ENCODE measurements at places on chromosomes 5 and 9. TPM values are rescaled to one million over a fixed set of nuclear protein-coding genes. Genes with fewer than 3 reads are reported as not detected.

The GRM6 gene
- not detected for total RNA-seq

The PCDHGB1 gene
- 2.0 TPM for total RNA-seq

The PSMB7 gene
- total RNA-seq: 167 TPM

The GHR gene
- total RNA-seq: 0.05 TPM

The C5orf58 gene
- 0.15 TPM for total RNA-seq

The SARDH gene
- total RNA-seq: 0.13 TPM

The LHX3 gene
- 0.13 TPM for total RNA-seq

The TBCA gene
- 302 TPM for total RNA-seq

The FOXD4 gene
- 0.23 TPM for total RNA-seq

The GALT gene
- total RNA-seq: 42.5 TPM

The MYMK gene
- not detected for total RNA-seq

The LMAN2 gene
- 140 TPM for total RNA-seq

The DIRAS2 gene
- total RNA-seq: 0.03 TPM

The PKD2L2 gene
- not detected for total RNA-seq

The DOCK8 gene
- total RNA-seq: 1.4 TPM

The FYB1 gene
- 0.46 TPM for total RNA-seq

The SLC12A7 gene
- total RNA-seq: 297 TPM

The RFESD gene
- total RNA-seq: 2.2 TPM

The MARCOL gene
- total RNA-seq: not detected

The ASPN gene
- total RNA-seq: not detected

The CCDC171 gene
- total RNA-seq: 1.5 TPM

The OR1Q1 gene
- total RNA-seq: not detected

The SLC22A4 gene
- total RNA-seq: 1.5 TPM

The PLAC8L1 gene
- total RNA-seq: 0.49 TPM

The POU5F2 gene
- total RNA-seq: 0.39 TPM

The KCNMB1 gene
- total RNA-seq: not detected

The SIT1 gene
- total RNA-seq: not detected

The NTNG2 gene
- total RNA-seq: 5.1 TPM

The SAPCD2 gene
- 18.4 TPM for total RNA-seq

The SOX30 gene
- not detected for total RNA-seq

The TNFSF8 gene
- 0.15 TPM for total RNA-seq

The IL17B gene
- total RNA-seq: not detected

The LMX1B gene
- total RNA-seq: 2.6 TPM

The ZNF622 gene
- total RNA-seq: 29.3 TPM

The PCDHGB7 gene
- 6.7 TPM for total RNA-seq

The ECSCR gene
- not detected for total RNA-seq

The PLEKHG4B gene
- total RNA-seq: 8.9 TPM

The ITGA2 gene
- total RNA-seq: 41.8 TPM

The SPINK5 gene
- not detected for total RNA-seq

Data from Panc1 (cell line).